ENCODE measurements at places on chromosomes 3 and 15. TPM values are rescaled to one million over a fixed set of nuclear protein-coding genes. Genes with fewer than 3 reads are reported as not detected.

GRCh38 chr3:107752202-107752990, 229.6 kb downstream of the BBX start:
- no peak for DNase-seq

DNA sequence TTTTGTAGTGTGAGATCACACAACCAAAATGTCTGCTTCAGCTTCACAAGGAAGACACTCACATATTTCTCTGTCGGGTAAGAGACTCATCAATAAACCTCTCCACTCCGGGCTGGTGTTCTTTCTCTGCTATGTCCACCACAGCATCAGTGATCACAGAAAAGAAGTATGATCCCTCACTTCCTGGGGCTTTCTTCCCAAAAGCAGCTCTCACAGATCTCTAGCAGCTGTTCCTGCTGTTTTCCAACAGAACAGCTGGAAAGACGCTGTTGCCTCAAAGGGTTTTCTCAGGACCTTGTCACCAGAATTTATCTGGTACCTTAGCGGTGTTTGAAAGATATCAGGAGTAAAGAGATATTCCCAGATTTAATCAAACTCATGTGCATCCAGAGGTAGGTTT, 46.4 kb downstream of the GATM start:
- DNase-seq, result no peak

DNA sequence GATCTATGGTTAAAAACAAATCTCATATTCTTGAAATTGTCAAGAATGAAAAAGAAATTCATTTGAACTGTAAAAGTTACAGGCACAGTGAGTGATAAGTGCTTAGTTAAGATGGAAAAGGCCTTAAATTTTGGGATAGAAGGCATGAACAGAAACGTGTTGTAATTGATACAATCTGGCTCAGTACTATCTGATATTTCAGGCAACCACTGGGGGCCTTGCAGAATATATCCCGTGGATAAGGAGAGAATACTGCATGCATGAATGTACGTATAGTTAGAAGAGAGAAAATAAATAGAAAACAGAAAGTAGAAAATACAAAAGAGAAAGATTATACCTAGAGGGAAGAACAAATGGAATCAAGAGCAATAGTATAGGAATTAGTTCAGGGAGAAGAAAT, 741.4 kb upstream of the CCDC54 start:
- DNase-seq, result no peak

The IMPG2 gene
- 0.78 TPM for total RNA-seq

Data from esophagus muscularis mucosa (tissue), 4 donors.